ENCODE measurements at places on chromosomes 3 and 15.

DNA sequence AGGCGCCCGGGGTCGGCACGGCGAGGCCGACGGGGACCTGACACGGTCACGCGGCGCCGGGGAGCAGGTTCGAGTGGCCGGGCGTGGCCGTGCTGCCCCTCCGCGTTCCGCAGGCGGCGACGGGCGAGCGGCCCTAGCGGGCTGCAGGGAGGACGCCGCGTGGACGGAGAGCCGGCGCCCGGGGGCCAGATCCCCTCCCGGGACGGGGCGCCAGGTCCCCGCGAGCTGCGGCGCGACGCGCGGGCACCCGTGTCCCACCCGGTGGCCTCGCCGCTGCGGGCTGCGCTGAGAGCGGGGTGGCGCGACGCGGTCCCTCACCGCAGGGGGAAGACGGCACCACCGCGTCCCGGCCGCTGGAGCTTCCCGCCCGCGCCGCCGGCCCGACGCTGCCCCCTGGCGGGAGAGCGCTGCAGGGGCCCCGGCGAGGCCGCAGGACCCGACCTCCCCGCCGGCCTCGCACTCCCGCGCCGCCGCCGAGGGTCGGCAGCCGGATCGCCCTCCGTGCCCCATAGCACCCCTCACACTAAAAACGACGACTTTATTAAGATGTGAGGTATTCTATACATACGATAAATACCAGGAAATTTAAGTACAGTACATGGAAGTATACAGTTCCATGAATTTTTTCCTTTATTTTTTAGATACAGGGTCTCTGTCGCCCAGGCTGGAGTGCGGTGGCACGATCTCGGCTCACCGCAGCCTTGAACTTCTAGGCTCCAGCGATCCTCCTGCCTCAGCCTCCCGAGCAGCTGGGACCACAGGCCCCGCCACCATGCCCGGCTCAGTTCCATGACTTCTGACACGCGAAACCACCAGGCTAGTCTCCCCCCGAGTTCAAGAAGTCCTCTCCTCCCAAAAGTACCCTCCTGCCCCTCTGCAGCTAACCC is 1.3 kb upstream of the PIGZ start:
- DNase-seq = peak; percentile 61

DNA sequence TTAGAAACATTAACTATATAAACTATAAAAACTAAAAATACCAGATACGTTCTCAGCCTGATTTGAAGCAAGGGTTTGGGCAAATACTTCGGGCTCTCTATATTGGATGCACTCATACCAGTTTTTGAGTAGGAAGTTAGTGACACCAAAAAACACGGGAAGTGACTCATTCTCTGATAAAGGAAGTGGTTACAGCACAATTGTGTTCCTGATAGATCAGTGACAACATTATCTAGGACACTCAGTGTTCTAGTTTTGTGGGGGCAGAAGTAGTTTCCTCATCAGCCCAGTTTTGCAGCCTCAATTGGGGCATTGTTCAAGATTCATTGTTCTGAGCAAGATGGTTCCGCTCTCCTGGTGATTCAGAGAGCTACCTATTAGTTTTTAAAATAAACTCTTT is 469.6 kb upstream of the DPPA4 start:
- DNase-seq = no peak

DNA sequence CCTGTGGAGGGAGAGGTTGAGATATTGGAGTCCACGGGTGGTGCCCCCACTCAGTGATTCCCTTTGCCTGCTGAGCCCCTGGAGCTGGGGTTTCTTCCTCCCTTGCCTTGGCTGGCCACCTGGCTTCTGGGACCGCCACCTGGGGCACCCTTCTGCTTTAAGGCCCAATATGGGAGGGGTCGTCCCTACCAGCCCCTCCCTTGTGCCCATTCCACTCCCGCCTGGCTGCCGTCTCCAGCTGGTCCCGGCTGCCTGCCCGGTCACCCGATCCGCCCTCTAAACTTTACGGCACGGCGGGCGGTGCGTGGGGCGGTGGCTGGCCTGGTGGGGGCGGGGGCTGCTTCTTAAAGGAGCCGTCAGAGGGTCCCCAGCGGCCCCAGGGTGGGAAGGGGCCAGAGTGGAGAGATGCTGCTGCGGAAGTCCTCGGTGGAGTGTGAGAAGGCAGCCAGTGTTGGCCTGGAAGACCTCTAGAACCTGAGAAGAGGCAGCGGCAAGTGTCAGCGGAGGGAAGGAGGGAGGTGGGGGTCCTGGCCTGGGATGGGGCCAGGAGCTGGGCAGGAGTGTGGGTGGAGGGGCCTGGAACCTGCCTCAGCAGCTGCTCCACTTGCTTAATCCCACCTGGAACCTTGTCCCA is 1.6 kb upstream of the SEMA3B start:
- no peak for DNase-seq

DNA sequence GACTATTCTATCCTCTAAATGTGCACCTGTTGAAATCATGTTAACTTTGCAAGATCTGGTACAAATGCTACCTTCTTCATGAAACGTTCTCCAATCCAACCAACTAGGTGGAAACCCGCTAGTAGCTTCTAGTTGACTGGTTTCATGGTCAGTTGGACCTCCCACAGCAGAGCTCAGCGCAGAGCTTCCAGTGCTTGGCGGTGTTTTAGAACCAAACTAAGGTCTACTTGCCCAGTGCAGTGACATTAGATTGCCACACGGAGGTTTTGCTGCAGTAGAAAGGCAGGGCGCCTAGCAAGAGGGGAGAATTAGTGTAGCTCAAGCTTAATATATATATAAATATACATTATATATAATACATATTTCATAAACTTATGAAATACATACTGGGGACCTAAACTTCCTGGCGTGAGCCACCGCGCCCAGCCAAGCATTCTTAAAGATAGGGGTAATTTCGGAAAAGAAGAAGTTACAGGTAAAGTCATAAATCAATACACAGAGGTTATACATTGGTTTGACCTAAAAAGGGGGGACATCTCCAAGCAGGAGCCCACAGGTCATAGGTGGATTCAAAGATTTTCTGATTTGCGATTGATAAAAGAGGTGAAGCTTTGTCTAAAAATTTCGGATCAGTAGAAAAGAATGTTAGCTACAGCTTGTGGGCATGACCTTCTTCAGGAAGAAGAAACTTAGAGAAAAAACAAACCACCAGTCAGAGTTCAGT is 2.1 kb upstream of the OXSR1 start:
- no peak for DNase-seq

DNA sequence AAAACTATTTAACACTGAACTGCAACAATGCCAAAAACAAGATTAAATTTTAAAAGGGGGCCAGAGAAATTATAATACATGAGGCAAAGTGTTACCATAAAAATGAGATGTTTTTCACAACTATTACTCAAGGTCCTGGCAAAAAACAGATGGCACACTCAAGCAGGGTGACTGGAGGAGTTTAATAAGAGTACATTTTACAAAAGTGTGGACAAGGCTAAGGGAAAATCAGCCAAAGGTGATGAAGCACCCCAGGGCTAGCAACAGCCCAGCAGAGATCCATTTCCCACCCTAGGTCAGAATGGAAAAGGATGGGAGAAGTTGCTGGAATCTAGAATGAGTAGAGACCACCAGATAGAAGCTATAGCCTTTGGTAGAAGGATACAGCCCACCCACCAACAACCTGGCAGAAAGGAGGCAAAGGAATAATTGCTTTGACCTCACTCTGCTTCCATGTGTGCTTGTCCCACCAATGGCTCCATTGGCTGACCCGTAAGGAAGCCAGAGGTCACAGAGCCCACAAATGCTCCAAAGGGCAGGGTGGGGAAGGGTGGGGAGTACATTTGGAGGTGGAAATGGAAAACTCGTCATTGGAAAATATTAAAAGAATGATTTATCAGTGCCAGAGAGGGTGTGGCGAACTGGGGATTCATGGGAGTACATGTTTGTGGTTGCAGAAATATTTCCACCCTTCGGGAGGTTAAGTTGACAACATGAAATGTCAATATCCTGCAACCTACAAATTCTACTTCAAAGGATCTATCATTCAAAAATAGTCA is 161.0 kb upstream of the UBE2E2 start:
- DNase-seq = no peak

- DNase-seq = no peak
Measured at GRCh38 chr3:195150181-195151118, 120.5 kb downstream of the XXYLT1 start.

DNA sequence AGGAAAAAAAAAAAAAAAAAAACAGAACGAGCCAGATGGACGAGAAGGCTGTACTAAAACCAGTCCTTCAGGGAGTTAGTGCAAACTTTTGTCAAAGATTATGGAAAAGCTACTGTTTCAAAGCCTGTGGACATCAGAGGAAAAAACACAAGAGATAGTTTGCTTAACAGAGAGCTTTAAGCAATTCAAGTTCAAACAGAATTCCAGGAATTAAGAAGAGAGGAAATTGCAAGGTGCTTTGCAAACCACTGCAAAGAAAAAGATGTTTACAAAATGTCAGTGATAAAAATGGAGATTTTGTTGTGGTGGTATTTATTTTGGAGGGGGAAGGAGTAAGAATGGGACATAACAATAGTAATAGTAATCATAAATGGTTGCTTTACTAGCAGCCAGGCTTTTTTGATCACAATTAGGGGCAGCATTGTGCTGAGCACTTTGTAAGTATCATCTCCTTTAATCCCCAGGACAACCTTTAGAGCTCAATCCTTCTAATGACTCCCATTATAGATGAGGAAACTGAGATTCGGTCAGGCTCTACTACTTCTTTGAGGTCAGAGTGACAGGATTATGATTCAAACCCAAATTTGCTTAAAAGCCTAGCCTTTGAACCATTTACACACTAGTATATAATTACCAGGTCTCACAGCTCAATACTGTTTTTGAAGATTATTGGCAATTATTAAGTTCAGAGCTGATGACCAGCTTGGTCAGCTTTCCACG is 22.4 kb upstream of the ARHGEF3 start:
- DNase-seq = no peak

Measured in NCI-H1105 treated with DMSO at 0.1 percent for 48 hours (cell line).